GM23248 (cell line): ENCODE measurements at places on chromosomes 4 and X. TPM values are rescaled to one million over a fixed set of nuclear protein-coding genes. Genes with fewer than 3 reads are reported as not detected.

TMEM144 gene
- total RNA-seq, result 0.63 and 2.4 TPM in 2 replicates

SORCS2 gene
- total RNA-seq, result 1.4 and 4.3 TPM in 2 replicates

TXK gene
- not detected in 2 replicates for total RNA-seq

MAP3K15 gene
- total RNA-seq, result not detected in 2 replicates

STATH gene
- total RNA-seq, result not detected in 2 replicates

AFAP1 gene
- total RNA-seq, result 103 and 152 TPM in 2 replicates

NDNF gene
- total RNA-seq, result 1.9 and 3.4 TPM in 2 replicates

KLKB1 gene
- not detected in 2 replicates for total RNA-seq

NUDT6 gene
- 4.3 and 4.9 TPM in 2 replicates for total RNA-seq

MND1 gene
- total RNA-seq, result 1.2 and 4.2 TPM in 2 replicates

TMPRSS11F gene
- total RNA-seq, result not detected in 2 replicates

RBMXL3 gene
- not detected in 2 replicates for total RNA-seq

HTATSF1 gene
- total RNA-seq, result 46.9 and 58.8 TPM in 2 replicates

JCHAIN gene
- total RNA-seq, result 2.3 and 3.0 TPM in 2 replicates

PCDH10 gene
- 0.11 TPM in 1 of 2 replicates, not detected in the other for total RNA-seq

RS1 gene
- total RNA-seq, result not detected in 2 replicates

S100P gene
- total RNA-seq, result 0.38 TPM in 1 of 2 replicates, not detected in the other

GSTCD gene
- total RNA-seq, result 5.7 and 6.7 TPM in 2 replicates

MAGEA1 gene
- not detected in 2 replicates for total RNA-seq

NKX3-2 gene
- total RNA-seq, result under 0.01 and 0.13 TPM in 2 replicates

METTL14 gene
- total RNA-seq, result 8.9 and 21.9 TPM in 2 replicates

FAM53A gene
- 3.8 and 15.3 TPM in 2 replicates for total RNA-seq

ELK1 gene
- 35.3 and 46.6 TPM in 2 replicates for total RNA-seq

CT47A7 gene
- total RNA-seq, result not detected in 2 replicates

TLR3 gene
- 0.38 and 0.54 TPM in 2 replicates for total RNA-seq

NHSL2 gene
- 3.2 and 4.7 TPM in 2 replicates for total RNA-seq

CLCN4 gene
- total RNA-seq, result 0.89 and 0.97 TPM in 2 replicates

TREX2 gene
- total RNA-seq, result 0.76 and 6.2 TPM in 2 replicates

DNAAF6 gene
- total RNA-seq, result not detected in 2 replicates

PLAC1 gene
- 0.63 TPM in 1 of 2 replicates, not detected in the other for total RNA-seq

ARMCX1 gene
- 29.0 and 30.0 TPM in 2 replicates for total RNA-seq
